Stimulated activated CD4-positive, alpha-beta T cell treated with anti-CD3 and anti-CD28 coated beads, Interleukin-12 subunit alpha, Interleukin-12 subunit beta, amount 100 ng/mL, for 48 hours (primary cell): ENCODE measurements at places on chromosomes 11 and 22.

DNA sequence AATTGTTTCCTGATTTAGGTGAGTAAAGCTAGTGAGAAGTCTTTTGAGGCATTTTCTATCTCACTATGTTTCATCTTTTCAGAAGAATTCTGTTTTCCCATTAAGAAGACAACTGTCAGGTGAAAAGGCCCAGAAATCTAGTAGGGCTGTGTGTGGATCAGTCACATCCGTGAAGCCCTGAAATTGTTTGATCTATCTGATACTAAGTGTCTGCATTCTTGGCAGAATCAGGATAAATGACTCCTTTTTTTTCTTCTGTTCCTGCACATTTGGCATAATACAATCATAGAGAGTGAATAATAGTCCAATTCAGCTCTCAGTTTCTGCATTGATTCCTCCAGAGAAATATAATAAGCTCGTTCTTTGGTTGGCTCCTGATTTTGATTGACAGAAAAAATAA lies 208.3 kb downstream of the NAV2 start:
- no peak for DNase-seq

DNA sequence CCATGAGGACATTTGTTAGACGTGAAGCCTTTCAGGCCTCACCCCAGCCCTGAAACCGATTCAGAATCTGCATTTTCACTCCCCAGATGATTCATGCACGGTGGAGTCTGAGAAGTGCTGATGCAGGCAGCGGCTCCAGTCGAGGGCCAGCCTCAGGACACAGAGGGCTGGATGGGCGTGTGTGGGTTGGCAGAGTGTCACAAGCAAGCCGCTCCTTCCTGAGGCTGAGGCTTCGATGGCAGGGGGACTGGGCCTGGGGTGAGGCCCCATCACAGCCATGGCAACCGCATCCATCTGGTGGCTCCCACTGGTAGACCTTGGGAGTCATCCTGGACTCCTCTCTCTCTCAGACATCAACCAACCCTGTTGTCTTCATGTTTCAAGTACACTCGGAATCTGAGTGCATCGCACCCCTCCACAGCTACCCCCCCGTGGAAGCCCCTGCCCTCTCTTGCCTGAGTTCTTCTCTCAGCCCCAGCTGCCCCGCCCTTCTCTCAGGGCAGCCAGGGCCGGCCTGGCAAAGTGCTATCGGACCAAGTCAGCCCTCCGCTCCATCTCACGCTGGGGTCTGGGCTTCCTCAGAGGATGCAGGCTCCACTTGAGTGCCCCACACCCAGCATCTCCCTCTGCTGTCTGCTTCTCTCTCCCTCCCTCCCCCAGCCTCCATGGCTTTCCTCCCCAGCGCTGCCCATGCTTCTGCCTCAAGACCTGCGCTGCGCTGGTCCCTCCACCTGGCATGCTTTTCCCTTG lies 10.6 kb downstream of the KCNC1 start:
- DNase-seq: no peak

DNA sequence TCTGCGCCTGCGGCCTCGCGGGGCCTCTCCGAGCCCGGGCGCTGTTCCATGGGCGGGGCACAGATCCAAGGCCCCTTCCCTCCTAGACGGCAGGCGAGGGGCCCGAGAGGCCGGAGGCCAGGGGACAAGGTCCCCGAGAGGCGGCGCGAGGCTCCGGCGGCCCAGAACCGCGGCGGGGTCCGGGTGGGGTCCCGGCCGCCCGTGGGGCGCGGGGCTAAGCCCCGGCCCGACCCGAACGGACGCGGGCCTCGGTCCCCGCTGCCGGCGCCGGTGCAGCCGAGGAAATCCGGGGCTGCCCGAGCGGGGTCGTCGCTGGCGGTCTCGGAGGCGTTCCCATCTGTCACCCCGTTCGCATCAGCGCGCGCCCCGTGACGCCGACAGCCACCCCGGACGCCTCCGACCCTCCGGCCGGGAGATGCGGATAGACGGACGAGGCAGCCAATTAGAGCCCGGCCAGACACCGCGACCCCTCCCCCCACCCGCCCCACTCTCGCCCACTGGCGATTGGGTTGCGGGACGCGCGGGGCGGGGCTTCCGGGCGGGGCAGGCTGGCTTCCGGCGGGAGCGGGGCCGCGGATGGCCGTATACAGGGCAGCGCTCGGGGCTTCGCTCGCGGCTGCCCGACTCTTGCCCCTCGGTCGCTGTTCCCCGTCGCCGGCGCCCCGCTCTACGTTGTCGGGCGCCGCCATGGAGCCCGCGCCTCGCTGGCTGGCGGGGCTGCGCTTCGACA lies at the start of gene SELENOO:
TSS of gene SELENOO (plus strand) at position 551 of the 730 bp plus-strand sequence. CDS start at position 577, 26 bp downstream.
- peak; percentile 84 for DNase-seq

GRCh38 chr11:28072321-28072720 lies 35.6 kb downstream of the KIF18A start:
- no peak for DNase-seq

DNA sequence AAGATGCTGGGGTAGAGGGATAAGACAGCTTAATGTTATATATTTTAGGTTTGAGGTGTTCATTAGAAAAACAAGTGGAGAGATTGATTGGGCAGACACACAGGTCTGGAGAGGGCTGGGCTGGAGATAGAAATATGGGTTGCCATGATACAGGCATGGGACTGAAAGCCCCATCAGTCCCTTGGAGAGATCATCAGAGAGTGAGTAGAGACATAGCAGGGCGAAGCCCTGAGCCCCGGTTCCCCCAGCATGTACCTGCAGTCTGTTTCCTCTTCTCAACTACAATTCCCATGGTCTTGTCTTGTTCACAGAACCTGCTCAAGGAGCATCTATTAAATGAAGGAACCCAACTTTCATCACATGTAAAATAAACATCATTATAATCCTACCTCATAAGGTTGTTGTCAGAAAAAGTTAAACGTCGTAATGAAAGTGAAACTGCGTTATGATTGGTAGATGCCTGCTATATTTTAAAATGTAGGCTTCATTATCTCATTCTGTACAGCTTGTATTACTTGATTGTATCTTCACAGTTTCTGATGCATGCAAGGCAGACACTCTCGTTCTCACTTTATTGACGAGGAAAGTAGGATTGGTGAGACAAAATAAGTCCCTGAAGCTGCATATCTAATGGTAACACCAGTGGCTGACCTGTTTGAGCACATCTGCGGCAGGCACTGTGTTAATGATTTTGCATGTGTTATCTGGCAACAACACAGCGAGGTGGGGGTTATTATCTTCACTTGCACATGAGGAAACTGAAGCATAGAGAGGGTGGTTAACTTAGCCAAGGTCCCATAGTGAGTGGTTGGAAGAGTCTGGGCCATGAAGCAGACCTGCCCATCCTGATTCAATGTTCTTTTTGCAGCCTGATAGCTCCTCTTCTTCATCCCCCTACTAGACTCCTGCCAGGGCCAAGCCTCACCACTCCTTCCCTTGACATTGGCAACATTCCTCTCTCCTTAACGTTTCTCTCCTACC lies 63.5 kb downstream of the ENDOD1 start:
- DNase-seq: no peak
